OCI-M1 (cell line): ENCODE measurements at places on chromosomes 1 and 21.

GRCh38 chr1:20950679-20951078 lies 163.6 kb upstream of the HP1BP3 start:
- DNase-seq = no peak

DNA sequence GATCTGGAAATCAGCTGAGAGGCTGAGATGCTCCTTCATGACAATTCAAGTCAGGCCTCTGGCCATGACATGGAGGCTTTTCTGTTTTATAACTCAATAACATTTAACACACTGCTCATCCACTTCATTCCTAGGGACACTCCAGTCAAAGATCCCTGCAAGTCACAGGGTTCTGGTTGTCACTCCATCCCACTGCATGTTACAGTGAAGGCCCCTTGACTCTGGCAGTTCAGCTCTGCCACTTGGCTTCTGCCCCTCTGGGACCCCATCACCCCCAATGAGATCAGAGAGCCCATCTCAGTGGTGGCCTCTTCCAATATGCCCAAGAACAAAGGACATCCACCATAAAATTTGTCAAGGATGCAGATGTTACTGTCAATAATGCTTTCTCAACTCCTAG lies 10.0 kb upstream of the FAM110D start:
- DNase-seq = no peak

DNA sequence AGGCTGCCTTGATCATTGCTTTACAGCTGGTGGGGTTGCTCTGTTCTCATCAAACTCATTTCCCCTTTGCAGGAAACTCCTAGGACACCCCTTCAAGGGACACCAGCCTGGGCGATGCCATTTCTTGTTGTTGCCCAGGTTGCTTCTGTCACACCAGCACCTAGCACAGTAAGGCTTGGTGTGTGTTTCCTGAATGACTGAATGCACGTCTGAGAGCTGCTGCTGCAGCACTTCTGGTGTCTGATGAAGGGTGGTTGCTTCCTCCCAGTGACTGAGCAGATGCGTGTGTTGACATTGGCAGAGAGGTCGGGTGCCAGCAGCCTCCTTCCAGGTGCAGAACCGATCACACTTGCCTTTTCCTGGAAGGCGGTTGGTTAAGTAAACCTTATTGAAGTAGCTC lies 477.4 kb downstream of the CAMTA1 start:
- DNase-seq = no peak

DNA sequence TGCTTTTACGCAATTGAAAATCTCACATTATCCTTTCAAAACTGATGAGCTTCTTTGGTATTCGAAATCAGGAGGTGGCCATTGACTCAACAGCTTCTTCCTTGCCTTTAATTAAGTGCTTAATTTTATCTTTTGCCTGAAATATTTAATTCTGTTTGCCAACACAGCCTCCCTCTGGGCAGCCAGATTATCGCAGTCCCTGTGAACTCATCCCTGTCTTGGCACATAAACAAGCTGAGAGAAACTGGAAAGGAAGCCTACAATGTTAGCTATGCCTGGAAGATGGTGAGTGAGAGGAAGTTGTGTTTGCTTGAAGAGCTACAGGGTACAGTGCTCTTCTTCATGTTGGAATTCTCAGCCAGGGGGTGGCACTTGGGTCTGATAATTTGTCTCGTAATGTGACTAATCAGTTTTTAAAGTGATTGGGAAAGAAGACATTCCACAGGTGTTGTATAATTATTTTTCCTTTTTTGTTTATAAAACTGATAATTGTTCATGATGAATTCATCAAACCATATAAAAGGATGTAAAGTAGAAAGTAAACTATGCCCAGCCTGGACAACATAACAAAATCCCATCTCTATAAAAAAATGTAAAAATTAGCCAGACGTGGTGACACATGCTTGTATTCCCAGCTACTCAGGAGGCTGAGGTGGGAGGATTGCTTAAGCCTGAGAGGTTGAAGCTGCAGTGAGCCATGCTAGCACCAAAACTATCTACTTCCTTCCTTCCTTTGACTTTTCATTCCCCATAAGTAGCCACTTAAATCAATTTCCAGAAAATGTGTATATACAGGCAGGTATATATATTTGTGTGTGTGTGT lies 90.1 kb upstream of the RAVER2 start:
- no peak for DNase-seq

DNA sequence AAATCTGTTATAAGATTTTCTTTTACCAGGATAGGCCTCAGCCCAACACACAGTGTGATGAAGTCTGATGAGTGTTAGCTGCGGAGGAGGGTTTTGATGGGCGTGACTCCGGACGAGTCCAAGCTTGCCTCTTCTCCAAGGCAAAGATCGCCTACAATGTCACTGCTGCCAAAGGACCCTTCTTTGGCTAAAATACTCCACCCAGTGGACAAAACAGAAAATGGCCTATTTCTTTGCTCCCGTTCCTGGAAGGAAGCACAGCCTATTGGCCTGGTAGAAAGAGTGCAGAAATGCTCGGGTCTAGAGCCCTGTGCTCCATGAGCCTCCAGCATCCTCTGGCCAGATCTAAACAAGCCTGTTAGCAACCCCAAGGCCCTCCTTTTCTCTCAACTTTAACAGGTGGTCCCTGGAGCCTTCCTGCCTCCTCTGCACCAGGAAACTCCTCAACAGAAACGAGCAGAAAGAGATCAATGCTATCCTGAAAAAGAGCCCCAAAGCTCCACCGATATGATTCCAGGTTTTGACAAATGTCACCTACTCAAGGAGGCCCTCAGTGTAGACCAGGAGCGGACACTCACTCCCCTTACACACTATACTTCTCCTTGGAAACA lies 3.4 kb upstream of the CASQ2 start:
- DNase-seq = peak; percentile 89

DNA sequence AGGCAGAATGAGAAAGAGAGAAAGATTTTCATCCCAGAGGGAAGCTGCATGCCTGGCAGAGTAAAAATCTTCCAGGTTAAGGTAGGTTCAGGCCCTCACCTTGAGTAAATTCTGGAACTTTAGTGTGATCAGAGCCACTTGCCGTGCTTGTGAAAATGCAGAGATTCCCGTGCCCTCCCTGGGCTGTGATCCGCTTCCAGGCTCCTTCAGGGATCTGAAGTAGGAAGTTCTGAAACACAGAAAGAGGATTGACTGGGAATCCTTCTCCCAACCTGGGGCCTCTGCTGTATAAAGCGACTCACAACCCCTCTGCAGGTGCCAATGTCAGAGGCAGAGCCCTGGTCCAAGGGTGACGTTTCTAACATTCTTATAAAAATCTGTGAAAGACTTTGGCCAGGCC lies 26.6 kb downstream of the NUAK2 start:
- DNase-seq = no peak

- no peak for DNase-seq
Observed at GRCh38 chr1:209455145-209455544, 128.4 kb upstream of the CAMK1G start.

GRCh38 chr1:152884506-152884905 lies 6.4 kb downstream of the SMCP start:
- DNase-seq = no peak

- peak; percentile 96 for DNase-seq
Observed at GRCh38 chr21:38219049-38219628, 37.7 kb upstream of the KCNJ15 start.

DNA sequence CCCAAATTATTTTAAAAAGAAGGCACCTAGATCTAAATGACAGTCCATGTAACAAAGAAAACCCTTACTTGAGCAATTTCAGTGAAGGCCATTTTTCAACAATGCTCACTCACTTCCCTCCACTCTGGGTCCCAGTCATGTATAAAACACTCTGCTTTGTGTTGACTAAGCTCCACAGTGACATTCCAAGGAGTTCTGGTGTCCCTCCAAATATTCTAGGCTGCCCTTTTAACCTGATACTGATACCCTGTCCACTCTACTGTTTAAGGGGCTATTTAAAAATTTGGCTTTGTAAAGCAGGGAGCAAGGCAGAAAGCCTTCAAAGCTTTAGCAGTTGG lies 73.6 kb downstream of the GNG12 start:
- DNase-seq = no peak

- no peak for DNase-seq
Observed at GRCh38 chr1:233491953-233492620, 121.8 kb upstream of the KCNK1 start.
